ENCODE measurements at places on chromosomes 6 and 20.

GRCh38 chr6:119501798-119502483, 152.4 kb upstream of the MAN1A1 start:
- no peak for DNase-seq

DNA sequence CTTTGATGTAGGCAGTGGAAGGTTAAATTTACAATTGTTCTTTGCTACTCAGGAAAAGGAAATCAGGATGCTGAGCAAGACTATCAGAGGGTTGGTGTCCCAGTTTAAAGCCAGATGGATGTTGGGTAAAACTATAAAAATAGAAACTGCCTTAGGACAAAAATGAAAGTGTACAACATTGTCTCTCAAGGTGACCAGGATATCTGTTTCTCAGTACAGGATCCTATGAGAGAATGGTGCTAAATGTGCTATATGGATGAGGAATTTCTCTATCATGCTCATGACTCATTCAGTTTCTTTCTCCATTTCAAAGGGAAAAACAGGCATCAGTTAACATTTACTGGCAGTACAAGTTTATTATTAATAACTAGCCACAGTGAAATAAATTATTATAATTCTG, 534.2 kb upstream of the GJE1 start:
- no peak for DNase-seq

- DNase-seq, result no peak
Measured at GRCh38 chr20:58870293-58871014, 17.9 kb downstream of the GNAS start.

DNA sequence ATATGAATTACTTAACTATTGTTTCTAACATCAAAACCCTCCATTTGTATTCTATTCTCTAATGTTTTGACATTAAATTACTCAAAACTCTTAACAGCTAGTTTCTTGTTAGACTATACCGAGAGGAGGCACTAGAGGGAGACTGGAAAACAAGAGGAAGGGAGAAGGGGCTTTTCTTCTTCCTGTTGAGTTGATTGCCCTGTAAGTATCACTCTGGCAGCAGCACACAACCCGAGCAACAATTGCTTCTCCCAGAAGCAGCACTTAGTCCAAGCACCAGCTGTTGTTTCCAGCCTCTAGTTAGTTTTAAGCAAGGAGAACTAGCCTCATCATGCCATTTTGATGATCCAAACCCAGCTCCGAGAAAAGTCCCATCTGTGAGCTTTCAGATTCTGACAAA, 603.8 kb downstream of the PRKN start:
- DNase-seq, result no peak

GRCh38 chr6:144190080-144190479, 39.8 kb downstream of the STX11 start:
- no peak for DNase-seq

GRCh38 chr6:35494161-35494563, 2.7 kb downstream of the TEAD3 start:
- DNase-seq, result no peak

DNA sequence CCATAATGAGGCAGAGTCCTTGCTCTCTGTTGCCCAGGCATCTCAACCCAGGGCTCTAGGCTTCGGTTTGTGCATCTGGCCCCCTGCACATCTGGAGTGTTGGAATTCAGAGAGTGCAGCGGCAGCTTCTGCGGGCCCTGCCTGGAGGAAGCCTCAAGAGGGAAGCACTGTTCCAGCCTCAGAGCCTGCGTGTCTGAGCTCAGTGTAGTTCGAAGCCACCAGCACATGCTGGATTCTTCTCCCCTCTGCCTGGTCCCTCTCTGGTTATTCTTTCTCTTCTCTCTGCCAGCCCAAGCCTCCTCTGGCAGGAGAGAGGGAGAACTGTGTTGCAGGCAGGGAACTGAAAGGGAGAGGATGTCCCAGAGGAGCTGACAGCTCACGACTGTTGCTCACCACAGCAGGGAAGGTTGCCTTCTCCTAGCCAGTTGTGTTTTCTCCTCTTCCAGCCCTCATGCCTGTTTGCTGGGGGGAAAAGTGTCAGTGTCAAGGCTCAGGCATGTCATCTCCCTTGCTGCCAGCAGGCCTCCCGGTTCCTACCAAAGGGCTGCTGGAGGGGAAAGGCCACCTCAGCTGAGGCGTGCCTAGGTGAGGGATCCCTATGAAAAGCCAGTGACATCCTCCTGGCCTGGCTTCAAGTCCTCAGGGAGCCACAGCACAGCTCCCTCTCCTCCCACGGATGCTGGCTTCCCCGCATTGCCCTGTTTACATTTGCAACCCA, 126.0 kb upstream of the LRFN2 start:
- no peak for DNase-seq

GRCh38 chr20:31505903-31506302, 8.3 kb upstream of the HM13 start:
- DNase-seq, result no peak

DNA sequence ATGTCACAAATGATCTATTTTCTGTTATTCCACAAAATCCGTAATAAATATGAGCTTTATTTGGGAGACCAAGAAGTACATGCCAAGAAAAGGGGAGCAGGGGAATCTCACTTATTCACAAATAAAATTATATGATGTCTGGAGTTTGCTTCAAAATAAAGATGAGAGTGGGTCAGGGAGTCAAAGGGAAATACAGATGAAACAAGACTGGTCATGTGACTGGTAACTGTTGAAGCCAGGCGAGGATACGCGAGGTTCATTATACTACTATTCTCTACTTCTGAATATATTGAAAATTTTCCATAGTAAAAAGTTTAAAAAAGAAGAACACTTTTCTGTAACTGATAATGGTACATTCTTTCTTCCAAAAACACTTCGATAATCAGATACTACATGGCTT, 14.6 kb downstream of the EPB41L2 start:
- DNase-seq, result no peak

DNA sequence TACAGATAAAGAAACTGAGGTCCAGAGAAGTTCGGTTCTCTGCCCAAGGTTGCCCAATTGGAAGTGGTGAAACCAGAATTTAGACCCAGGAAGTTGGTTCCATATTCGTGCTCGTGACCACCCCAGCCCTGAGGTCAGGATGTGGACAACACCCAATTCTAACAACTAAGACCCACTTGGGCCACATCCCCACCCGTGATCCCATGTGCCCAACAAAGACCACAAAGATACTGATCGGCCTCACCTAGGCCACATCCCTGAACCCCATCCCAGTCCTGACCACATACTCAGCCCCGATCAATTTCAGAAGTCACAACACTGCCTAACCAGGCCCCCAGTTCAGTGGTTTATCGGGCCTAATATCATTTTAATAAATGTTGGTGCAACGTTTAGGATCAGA, 138.4 kb downstream of the PREX1 start:
- DNase-seq, result no peak

GRCh38 chr6:44253307-44254101, 3.8 kb downstream of the SLC35B2 start:
- DNase-seq, result no peak

GRCh38 chr20:47558295-47559066, 56.8 kb downstream of the NCOA3 start:
- no peak for DNase-seq

- DNase-seq, result no peak
Measured at GRCh38 chr20:42110301-42110700, 492.1 kb upstream of the CHD6 start.

- no peak for DNase-seq
Measured at GRCh38 chr6:3287976-3288707, 29.4 kb downstream of the PSMG4 start.

DNA sequence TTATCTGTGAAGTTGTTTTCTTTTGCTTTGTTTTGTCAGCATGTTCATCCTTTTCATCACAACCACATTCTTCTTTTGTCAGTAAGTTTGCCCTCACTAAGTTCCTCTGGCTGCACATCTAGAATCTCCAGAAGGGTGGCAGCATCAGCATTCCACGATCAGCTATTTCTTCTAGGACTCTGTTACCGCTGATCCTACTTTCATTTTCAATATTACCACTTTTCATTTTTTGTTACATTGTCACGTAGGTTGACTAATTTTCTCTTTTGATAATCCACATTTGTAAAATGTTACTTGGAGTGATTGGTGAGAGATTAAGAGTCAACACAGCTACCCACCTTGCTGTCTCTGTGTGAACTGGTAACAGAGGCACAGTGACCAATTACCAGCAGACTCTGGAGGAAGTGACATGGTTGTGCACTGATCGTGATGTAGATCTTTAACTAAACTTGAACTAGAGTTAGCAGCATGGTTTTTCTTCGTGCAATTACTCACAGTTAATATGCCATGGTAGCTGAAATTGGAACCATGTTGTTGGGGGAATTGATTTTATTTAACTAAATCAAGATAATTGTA, 307.9 kb upstream of the SLC35B3 start:
- no peak for DNase-seq

- DNase-seq, result no peak
Measured at GRCh38 chr6:122116119-122116834, 283.2 kb upstream of the HSF2 start.

DNA sequence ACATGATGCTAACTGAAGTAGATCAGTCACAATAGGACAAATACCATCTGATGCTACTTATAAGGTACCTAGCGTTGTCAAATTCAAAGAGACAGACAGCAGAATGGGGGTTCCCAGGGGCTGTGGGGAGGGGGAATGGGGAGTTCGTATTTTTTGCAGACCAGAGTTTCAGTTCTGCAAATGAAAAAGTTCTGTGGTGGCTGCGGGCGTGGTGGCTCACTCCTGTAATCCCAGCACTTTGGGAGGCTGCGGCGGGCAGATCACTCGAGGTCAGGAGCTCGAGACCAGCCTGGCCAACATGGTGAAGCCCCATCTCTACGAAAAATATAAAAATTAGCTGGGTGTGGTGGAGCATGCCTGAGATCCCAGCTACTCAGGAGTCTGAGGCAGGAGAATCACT, 68.1 kb downstream of the SLC22A23 start:
- DNase-seq, result no peak

DNA sequence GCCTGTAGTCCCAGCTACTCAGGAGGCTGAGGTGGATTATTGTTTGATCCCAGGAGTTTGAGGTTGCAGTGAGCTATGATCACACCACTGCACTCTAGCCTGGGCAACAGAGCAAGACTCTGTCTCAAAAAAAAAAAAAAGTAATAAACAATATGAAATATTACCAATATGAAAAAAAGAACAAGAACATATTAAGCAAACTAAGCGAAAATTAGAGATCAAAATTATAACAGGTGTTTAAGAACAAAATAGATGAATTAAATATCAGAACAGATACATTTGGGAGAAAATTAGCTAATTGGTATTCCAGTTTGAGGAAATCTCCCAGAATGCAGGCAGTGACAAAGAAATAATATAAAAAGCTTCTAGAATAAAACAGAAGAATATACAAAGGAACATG, 23.3 kb downstream of the GLO1 start:
- DNase-seq, result no peak

DNA sequence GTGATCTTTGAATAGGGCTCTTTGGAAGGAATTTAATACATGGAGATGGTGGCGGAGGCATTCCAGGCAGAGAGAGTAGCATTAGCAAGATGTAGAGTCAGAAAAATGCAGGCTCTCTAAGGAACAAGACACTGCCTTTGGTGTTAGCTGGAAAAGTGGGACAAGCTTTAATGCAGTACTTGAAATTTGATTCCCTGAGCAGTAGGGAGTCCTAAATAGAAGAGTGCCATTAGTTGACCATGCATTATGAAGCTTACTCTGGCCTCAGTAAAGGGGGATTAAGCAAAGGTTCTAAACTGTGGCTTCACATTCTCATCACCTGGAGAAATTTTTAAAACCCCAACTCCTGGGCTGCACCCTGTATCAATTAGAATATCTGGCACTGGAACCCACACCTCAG, 494.8 kb upstream of the SOX4 start:
- DNase-seq, result no peak

GRCh38 chr6:56766139-56766805, 123.6 kb upstream of the DST start:
- no peak for DNase-seq

DNA sequence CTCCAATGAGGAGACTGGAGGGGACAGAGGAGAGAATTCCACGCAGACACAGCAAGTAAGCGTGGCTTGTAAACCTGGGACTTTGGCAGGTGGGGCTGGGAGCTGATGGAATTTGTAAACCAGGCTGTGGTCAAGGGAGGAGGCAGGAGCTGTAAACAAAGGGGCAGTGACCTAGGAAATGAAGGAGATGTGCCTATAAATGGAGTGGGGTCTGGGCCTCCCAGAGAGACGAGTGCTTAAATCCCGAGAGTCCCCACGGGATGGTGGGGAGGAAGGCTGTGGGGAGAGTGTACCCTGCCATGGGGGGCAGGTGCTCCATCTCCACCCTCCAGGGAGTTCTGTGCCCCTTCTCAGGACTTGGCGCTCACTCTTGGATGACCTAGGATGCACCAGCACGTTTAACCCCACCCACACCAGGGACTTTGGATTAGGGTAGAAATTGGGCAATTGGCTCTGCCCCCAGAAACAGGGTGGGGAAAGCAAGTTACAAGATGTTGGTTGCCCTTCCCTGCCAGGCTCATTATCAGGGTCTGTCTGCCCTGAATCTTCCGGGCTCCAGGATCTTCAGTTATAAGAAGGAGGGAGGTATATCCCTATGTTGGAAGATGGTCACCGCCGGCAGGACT, 4.0 kb upstream of the DHX16 start:
- no peak for DNase-seq

- no peak for DNase-seq
Measured at GRCh38 chr6:51830666-51831065, 256.7 kb downstream of the PKHD1 start.

GRCh38 chr6:122800906-122801305, 11.8 kb downstream of the SMPDL3A start:
- no peak for DNase-seq

GRCh38 chr20:59010995-59011873, 4.2 kb upstream of the CTSZ start:
- peak; percentile 17 for DNase-seq

- DNase-seq, result no peak
Measured at GRCh38 chr6:138535728-138536455, 36.6 kb upstream of the NHSL1 start.

DNA sequence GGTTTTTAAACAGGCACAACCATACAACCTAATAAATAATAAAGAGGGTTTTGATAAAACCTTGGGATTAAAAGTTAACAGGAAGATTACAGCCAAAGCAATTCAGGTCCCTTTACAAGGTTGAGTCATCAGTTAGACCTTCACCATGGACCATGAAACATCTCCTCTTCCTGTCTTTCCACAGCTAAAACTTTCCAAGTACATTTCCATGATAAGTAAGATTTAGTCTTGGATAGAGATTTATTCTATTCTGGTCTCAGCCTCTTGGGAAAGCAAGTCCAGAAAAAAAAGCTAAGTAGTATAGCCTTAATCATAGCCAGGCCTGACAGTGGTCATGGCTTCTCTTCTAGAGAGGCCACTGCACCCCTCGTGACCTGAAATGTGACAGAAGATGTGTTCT, 2.9 kb upstream of the PRSS35 start:
- no peak for DNase-seq

DNA sequence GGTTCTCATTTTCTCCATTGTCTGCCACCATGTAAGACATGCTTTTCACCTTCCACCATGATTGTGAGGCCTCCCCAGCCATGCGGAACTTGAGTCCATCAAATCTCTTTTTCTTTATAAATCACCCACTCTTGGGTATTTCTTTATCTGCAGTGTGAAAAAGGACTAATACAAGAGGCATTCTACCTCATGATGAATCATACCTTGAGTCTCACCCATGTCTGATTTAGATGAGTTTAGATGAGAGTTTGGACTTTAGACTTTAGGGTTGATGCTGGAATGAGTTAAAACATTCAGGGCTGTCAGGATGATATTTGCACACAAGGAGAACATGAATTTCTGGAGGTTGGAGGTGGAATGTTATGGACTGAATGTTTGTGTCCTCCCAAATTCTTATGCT, 545.6 kb downstream of the C6orf118 start:
- no peak for DNase-seq

All from iPS DF 19.7 (cell line).